T-helper 22 cell (primary cell): ENCODE measurements at places on chromosomes 16 and 17.

- DNase-seq = no peak
Observed at GRCh38 chr17:32490101-32490482, 3.3 kb downstream of the CDK5R1 start.

GRCh38 chr17:11899537-11899942, 97.7 kb downstream of the ZNF18 start:
- no peak for DNase-seq

- DNase-seq = peak; percentile 8
Observed at GRCh38 chr17:19306160-19307111, 56.1 kb downstream of the B9D1 start.

DNA sequence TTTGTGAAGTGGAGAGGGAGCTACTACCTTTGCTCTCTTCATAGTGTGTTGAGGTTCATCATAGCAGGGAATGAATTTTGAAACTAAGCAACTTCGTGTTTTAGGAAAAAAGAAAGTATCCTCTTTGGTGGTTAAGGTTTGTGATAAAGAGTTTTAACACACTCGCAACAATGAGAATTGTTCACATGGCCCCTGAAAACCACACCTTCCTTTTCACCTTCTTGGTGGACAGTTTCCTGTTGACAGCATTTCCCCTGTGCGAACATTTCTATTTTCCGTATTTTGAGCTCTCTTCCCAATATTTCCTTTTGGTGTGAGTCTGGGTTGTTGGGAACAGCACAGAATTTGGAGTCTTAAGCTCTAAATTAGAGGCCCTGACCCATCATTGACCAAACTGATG, 3.8 kb downstream of the OR4D2 start:
- DNase-seq = no peak

DNA sequence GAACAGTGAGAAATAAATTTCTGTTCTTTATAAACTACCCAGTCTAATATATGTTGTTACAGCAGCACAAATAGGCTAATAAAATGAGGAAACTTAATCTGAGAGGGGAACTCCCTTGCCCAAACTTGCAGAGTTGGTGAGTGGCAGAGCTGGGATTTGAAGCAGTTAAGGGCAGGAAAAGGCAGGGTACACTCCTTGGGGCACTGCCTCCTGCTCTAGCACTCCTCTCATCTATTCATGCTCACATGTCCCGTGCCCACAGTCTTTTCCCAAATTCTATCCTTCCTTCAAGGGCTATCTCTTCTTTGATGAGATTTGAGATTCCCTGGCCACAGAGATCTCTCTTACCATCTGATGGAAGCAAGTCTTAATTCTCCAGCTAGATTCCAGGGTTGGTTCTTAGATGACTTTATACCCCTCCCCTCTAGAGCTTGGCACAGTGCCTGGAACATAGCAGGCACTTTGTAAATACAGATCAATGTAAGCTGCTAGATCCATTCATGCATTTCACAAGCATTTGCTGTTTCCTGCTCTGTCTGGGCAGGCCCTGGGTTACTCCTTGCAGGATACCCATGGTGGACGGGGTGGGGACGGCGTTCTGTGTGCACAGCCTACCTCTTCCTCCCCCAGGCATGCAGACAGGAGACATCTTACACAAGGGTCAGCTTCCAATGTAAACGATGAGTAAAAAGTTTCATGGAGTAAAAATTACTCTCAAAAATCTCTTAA, 39.2 kb upstream of the ABCC12 start:
- no peak for DNase-seq

DNA sequence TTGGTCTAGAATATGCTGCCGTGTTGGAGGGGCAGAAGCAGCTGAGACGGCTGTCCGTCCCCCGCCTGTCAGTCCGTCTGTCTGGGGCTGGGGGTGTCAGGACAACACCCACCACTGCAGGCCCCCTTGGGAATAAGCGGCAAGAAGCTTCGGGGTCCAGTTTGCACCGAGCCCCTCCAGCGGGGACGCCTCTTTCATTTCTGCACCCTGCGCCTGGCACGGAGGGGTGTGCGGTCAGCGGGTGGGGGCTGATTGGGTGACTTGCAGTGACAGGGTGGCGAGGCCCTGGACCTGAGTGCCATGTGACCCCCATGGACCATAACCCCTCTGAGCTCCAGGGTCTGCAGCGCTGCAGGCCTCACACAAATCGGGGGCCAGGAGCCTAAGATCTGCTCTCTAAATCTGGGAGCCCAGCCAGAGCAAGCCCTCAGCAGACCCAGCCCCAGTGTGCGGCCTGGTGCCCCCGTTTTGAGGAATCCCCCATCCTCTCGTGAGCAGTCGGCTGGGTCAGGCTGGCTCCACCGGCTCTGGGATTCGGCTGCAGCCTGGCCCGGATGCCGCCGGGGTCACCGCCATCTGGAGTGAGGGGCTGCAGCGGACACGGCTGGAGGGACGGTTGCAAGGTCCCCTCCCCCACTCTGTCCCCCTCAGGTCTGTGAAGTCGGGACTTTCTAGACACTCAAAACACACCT, 8.3 kb downstream of the CBFA2T3 start:
- DNase-seq = no peak

DNA sequence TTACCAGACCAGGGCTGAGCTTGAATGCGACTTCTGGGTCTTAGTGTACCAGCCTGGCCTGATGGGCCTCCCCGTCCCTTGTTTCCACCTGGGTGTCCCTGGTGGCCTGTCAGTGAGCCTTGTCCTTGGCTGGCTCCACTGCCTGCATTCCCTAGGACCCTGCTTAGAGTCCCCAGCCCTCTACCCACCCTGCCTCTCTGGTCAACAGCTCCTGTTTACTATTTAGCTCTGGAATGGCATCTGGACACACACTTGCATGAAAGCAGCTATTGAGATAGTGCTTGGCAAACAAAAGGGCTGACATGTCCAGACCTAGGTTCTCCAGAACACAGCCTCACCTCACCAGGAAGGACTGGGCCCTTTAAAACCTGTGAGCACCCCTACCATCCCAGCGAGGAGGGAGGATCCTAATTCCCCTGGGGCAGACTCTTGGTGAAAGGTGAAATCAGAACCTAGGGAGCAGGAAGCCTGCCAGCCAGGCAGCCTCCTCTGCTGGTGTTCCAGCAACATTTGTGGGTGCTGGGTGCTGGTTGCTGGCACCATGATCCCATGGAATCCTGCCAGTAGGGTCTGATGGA, 38.8 kb downstream of the RAI1 start:
- no peak for DNase-seq

DNA sequence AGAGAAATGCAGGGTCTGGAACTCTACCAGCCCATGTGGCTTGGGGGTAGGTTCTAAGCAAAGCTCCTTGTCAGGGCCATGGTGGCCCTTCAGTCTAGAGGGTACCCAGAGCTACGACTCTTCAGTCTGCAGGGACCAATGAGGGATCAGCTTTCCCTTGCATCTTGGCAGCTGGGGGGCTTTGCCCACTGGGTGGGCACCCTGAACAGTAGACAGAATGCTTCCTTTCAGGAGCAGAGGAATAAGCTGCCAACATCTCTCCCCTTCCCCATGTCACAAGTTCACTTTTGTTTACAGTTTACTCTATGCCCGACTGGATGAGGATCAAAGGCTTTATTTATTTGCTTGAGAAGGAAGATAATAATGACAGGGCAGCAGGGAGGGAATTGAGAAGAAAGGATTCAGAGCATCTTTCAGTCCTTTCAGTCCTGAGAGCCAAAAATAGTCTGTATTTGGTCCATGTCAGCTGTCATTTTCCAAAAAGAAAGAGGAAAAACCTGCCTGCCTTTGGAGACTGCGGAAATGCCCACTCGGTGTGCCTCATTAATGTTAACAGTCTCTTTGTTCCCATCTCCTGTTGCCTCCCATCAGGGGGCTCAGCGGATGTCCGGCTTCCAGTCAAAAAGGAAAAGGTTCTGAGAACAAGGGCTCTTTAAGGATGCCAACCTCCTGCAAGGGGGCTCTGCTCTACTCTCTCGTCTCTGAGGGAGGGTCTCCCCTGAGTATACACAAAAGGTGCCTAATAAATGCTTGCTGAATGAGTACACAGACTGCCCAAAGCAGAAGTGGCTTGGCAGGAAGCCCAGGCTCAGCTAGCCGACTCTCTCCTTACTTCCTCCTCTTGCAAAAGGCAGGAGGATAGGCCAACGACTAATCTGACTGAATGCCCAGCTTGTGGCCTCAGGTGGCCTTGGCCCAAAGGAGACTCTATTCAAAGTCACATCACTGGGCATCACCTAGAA, 17.1 kb downstream of the TRAF4 start:
- DNase-seq = no peak

DNA sequence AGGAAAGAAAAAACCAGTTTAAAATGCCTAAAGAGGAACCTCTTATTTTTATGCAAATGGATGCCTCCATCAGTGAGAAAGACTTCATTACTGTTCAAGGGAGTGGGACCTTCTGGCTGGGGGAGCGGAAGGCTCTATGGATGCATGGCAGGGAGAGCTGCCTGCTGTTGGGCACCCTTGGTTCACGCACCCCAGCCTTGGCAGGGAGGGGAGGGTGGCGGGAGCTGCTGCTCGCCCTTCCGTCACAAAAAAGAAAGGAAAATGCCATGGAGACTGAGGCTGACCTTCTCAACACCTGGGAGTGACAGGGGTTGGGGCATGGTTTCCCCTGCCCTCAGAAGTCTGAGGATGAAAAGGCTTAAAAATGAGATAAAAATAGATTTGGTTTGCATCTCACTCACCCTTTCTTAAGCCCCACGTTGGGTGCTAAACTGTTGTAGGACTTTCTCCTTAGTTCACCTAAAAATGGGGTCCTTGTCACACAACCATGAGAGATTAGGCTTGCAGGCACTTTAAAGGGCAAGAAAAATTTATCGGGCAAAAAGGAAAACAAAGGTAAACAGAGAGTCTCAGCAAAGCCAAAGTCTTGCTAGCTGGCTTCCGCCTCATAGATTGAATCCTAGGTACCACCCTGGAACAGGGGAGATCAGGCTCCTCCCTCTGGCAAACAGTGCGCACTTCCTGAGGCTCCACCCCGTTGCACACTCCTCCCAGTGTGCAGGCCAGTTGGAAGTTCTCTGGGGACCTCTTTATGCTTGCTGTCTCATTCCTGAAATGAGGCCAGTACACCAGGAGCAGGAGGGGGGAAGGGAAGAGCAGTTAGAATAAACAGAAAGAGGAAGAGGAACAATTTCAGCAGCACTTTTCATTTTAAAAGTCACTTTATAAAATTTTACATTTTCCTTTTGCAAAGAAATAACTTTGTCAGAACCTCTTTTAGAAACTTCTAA, 31.6 kb downstream of the PHKB start:
- no peak for DNase-seq

DNA sequence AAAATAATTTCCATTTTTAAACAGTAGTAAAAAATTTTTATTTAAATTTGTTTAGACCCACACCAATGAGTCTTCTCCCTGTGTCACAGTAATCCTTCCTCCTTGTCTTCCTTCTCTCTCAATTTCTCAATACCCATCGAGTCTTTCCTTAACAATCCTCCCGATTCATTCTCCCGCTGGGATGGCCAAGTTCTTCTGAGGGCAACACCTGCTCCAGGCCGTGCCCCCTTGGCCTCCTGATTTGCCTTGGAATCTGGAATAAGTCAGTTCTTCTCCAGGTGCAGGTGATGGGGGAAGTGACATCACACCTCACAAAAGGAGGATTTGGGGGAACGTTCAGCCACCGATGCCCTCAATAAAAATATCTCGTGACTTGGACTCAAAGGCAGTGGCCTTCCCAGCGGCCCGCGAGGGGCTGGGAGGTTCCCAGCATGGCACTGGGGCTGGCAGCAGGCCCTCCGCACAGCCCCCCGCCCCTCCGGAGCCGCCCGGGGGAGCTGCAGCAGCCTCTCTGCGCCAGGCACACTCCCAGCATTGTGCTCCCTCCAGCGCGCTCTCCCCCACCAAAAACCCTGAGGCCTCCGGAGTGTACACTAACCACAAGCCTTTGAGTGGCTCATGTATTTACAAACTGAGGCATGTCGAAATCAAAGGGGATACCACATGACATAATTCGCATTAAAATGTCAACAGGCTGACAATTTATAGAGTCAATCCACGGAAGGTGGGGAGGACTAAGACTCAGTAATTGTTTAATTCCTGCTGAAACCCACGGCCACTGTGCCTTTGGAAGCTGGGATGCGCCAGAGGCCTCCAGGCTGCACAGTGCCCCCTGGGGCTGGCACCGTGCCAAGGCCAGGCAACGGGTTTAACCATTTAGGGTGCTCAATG, 120.5 kb downstream of the ZFHX3 start:
- DNase-seq = no peak

DNA sequence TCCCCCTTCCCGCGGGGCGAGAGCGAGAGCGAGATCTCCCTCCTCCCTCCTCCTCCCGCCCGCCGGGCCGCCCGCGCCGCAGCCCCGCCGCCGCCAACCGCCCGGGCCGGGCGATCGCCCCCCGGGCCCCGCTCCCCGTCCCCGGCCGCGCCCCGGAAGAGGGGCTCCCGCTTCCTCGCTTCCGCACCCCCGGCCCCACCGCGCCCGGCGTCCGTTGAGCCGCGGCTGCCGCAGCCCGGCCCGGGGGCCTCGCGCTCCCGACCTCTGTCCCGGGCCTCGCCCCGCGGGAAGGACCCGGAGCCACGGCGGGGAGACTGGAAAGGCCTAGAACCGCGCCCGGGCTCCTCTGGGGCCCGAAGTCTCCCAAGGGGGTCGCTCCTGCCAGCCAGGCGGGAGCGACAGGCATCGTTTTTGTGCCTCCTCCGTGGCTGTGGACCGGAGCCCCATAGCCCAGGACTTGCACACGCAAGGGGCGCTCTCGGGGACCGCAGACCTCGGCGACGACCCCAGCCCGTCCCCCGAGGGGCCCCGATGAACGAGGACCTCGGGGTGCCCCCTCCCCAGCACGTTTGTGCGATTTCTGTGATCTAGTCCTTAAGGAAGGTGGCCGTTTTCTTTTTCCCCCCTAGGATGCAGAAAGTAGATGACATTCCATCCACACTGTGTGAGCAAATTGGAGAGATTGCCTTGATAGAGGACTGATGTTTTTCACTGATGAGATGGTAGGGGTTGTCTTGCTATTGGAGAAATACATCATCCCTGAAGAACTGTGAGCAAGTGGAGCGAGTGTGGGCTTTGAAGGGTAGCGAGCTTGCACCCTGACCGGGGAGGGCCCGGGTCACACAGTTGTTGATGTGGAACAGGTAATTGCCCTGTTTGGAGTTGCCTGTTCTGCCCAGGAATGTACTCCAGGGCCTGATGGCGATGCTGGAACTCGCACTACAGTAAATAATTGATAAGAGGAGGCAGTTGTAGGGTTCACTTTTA, 611 bp downstream of the BANP start:
- no peak for DNase-seq

GRCh38 chr17:48490451-48490892, 40.3 kb downstream of the HOXB1 start:
- no peak for DNase-seq

- DNase-seq = no peak
Observed at GRCh38 chr17:45954914-45955313, 44.1 kb upstream of the STH start.

GRCh38 chr16:46555951-46556350, 65.2 kb downstream of the SHCBP1 start:
- no peak for DNase-seq

- no peak for DNase-seq
Observed at GRCh38 chr17:77489239-77489892, 348.6 kb downstream of the SEC14L1 start.
